ENCODE measurements at places on chromosomes 5 and 9.

DNA sequence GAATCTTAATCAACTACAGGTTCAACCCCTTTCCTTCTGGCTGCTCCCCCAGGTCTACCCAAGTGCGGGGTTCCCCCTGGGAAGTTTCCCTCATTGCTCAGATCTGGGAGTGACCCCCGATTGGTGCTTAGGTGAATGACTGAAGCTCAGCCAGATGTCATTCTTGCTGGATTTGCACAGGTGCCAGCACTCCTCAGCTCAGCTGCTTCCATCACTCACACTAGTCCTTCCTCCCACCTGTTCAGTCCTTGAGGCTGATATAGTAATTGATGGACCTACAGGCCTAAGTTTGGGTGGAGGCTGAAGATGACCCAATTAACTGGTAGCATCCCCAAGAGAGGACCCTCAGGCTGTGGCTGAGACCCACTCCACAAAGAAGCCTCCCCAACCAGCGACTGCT, 32.9 kb downstream of the PRLR start:
- no peak for DNase-seq

GRCh38 chr5:96856371-96856770, 19.9 kb upstream of the ERAP2 start:
- DNase-seq = no peak

DNA sequence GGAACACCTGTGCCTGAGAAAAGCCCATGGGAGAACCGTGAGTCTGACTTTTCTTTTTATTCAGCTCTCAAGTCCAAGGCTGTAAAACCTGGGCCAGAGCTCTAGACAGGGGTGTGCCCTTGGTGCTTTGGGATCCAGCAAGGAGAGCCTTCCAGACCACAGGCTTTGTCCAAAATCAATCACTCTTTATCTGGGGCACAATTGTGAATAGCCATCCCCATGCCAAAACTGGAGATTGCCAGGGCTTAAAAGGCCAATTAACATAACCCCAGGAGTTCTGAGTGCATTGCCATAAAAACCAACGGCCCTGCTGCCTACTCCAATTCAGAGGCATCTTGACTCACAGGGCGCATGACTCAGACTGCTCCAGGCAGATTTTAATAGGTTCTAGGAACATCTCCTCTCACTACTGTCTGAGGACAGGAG, 391.8 kb downstream of the ARHGEF28 start:
- DNase-seq = peak; percentile 60

DNA sequence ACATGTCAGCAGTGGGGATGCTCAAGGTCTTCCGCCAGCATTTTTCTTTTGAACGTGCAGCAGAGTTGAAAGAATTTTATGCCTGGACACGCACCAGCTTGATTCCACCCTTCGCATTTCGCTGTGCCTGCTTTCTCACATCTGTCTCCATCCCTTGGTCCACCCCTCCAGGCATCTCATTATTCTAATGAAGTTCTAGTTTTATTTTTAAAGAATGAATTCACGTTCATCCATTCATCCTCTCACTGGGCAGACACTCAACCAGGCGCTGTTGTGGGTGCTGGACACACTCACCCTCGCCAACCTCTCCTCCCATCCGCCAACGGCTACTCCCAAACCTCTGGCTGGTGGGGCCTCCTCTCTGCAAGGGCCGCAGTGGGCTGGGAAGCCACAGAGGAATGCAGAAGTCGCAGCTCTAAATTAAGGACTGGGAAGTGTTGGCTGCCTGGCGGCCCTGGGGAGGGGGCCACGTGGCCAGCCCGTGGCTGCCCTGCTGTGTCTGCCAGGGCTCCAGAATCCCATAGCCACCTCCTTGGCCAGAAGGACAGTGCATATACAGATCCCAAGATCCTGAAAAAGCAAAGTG, 6.7 kb downstream of the SUSD3 start:
- no peak for DNase-seq

DNA sequence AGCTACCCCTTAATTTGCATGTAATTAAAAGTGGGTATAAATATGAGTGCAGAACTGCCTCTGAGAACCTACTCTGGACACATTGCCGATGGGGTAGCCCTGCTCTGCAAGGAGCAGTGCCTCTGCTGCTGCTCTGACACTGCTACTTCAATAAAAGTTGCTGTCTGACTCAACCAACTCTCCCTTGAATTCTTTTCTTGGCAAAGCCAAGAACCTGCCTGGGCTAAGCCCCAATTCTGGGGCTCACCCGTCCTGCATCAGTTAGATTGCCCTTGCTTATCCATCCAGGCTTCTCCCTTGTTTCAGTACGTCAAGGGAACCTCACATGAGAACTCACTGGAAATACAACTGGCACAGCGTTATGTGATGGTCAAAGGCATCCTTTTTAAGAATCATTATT, 44.1 kb downstream of the FBXL7 start:
- DNase-seq = no peak
